ENCODE measurements at places on chromosomes 2 and 18. TPM values are rescaled to one million over a fixed set of nuclear protein-coding genes. Genes with fewer than 3 reads are reported as not detected.

The TNP1 gene
- polyA plus RNA-seq, result not detected

The GLI2 gene
- polyA plus RNA-seq, result 10.8 TPM

The CNGA3 gene
- 0.57 TPM for polyA plus RNA-seq

The PSMA8 gene
- polyA plus RNA-seq, result not detected

The CCDC85A gene
- polyA plus RNA-seq, result 6.1 TPM

The DSG2 gene
- polyA plus RNA-seq, result 3.8 TPM

The FEV gene
- 0.58 TPM for polyA plus RNA-seq

The ARHGEF4 gene
- polyA plus RNA-seq, result 7.4 TPM

The LHCGR gene
- 0.25 TPM for polyA plus RNA-seq

The ZBTB7C gene
- polyA plus RNA-seq, result 5.8 TPM

The CRYGD gene
- polyA plus RNA-seq, result not detected

The SOS1 gene
- 29.8 TPM for polyA plus RNA-seq

The HNMT gene
- 26.9 TPM for polyA plus RNA-seq

The APOB gene
- polyA plus RNA-seq, result 0.06 TPM

DNA sequence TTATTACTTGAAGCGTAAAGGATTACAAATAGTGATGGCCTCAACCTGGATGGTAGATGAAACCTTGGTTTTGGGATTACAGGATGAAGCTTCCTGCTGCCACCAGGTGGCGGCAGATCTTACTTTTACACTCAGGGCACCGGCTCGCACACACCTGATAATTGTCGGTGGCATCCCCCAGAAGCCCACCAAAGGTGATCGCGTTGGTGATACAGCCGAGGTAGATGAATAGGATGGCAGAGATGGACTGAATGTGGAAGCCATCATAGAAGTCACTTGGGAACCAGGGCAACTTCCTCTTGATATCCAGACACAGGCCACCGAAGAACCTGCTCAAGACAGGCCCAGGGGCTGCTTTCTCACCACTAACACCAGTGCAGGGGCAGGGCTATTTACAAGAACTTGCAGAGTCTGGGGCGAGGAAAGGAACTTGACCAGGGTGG is 51.8 kb downstream of the MTHFD2 start:
- DNase-seq, result peak; percentile 48

DNA sequence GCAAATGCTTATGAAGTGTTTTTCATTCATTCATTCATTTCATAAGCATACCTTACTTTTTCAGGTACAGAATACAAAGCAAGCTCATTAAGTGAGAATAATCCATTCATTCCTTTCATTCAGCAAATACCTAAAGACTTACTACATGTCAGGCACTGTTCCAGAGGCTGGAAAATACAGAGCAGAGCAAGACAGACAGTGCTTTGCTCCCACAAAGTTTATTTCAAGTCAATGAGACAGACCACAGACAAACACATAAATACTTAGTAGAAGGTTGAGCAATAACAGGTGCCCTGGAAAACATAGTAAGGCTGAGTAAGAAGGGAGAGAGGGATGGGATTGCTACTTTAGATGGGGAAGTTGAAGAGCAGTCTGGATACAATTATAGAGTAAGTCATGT is 309.8 kb downstream of the C1D start:
- DNase-seq, result no peak

GRCh38 chr2:178764097-178764496 is 43.1 kb downstream of the TTN start:
- no peak for DNase-seq

DNA sequence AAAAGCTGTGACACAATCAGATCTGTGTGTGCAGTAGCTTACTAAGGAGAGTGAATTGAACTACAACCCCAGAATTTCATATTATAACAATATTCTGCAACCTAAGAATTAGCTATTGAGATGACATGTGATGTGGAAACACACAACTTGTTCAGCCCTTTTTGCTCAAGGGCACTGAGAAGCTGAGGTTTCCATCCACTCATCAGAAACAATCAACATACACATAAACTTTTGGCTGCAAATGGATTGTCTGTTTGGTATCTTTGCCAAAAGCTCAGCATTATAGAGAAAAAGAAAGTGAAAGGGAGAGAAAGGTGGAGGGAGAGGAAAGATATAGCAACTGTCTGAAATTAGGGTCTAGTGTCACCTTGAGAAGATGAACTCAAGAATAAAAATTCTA is 117.2 kb upstream of the KLF7 start:
- no peak for DNase-seq

- no peak for DNase-seq
Observed at GRCh38 chr2:195659114-195659513, 2.1 kb downstream of the SLC39A10 start.

DNA sequence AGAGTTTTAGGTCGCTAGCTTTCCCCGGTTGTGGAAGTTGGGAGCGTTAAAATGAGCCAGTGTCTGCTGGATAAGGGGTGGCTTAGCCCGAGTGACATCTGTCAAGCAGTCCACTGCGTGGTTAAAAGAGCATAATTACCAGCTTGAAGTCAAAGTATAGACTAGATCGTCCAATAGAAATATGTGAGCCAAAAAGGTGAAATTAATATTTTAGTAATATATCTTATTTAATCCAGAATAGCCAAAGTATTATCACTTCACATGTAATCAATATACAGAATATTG is 654 bp downstream of the COMMD1 start:
- no peak for DNase-seq

GRCh38 chr2:197516393-197516761 is 511 bp downstream of the MOB4 start:
- no peak for DNase-seq

- no peak for DNase-seq
Observed at GRCh38 chr2:43461453-43462073, 134.3 kb downstream of the THADA start.

GRCh38 chr2:218259099-218259961 is 1.5 kb upstream of the GPBAR1 start:
- DNase-seq, result no peak

- DNase-seq, result no peak
Observed at GRCh38 chr18:9753846-9754245, 45.7 kb downstream of the RAB31 start.

DNA sequence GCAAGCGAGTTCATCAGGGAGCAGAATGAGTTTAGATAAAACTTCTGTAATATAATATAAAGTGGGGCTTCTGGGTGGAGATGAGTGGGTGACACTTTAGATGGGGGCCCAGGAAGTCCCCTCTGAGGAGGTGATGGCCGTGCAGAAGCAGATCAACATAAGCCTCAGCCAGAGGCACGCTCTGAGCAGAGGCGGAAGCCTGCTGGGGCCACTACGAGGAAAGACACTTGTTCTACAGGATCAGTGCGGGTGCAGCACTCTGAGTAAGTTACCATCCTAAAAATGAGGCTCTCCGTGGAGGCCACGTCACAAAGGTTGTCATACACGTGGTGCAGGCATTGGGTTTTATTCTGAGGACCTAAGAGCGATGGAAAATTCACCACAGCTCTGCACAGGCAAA is 22.3 kb downstream of the TMEM18 start:
- no peak for DNase-seq

- DNase-seq, result peak; percentile 58
Observed at GRCh38 chr2:187842978-187843847, 289.0 kb upstream of the TFPI start.

DNA sequence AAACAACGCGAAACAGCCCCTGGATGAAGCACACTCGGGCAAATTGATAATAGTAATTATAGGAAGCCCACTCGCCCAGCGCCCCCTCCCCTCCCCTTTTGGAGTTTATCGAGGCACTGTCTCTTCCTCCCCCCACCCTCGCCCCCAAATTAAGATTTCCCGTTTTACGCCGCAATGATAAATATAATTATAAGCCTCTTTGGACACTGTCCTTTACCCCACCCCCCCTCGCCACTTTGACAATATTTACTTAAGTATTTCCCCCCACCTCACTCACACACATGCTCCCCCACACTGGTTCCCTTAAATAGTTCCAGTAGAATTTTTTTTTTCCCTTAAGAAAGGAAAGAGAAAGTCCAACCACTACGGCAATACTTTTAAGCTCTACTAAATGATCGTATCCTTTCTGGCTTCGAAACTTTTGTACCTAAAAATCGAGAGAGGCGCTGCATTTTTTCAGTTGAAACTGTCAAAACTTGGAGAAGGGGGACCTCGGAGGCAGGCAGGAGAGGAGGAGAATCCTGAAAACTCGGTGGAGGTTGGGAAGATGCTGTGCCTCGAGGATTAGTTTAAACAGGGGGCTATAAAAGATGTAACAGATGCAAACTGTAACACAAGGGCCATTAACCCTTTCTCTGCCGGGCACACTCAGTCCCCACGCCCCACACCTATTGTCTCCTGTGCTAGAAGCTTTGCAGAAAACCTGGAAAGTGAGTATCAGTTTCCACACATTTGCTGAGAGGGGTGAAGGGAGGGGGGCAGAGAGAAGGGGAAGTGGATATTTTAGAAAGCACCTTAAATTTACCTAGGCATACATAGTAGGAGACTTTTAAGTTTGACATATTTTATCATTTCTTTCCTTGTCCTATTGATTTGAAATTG is 1.8 kb downstream of the ZEB2 start:
- DNase-seq, result no peak

DNA sequence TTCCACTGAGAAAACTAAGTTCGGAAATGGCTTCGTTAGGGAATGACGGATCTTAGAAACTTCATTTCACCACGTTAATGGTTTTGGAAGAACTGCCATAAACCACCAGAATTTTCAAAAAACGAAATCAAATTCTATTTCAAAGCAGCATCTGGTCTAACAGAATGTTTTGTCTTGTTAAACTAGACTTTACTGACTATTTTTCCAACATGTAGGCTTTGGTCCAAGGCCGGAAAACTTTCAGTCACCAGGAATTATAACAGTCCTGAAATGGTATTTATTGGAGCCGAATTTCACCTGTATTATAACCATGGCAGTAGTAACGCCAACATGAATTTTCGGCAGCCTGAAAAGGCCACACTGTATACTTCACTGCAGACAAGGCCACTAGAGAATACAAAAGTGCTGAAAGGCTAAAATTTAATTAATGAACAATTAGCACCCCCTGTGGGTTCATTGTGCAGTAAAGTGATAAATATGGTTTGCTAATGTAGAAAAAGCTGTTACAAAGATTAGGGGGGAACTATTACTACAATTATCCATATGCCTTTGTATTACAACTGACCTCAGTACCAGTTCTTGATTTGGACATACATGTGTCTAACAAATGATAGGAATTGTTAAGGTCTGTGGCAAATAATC is 116.4 kb downstream of the ZNF521 start:
- DNase-seq, result no peak

DNA sequence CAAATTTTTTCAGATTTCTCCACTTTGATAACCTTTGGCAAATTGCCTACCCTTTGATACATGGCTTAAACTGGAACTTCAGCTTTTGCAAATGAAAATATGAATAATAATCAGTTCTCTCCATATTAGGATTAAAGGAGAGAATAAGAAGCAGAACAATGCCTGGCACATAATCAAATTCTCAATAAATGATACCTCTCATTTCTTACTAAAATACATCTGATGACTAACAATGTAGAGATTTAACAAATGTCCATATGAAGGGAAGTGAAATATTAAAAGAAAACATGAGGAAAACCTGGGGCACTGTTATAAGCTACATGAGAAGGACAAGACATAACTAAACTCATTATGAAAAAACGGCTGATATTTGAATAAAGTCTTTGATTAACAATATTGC is 1103.6 kb downstream of the LRP1B start:
- no peak for DNase-seq

DNA sequence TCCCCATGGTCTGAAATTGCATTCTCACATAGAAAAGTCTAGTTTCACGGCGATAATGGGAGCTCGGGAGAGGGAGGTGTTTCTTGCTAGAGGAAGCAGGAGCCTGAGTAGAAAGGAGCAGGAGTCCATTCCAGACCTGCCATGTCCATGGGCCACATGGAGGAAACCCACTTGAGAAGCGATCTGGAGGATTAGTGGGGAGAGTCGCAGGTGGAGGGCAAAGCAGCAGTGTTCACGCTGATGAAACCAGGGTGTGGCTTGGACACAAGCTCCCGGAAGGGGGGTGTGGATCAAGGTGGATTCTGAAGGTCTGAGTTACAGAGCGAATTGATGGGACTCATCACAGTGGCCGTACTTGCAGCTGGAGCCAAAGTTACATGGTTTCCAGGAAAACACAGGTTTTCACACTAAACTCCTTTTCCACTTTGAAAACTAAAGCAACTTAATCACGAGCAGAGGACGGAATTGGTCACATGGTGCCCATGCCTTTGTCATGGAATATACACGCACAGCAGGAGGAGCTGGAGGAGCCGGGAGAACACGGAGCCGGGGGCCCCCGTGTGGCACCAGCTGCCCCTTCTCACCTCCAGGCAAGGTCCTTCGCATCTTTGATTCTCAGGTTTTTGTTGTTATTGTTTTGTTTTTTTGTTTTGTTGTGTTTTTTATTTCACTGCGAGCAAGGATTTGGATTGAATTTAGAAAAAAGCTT is 255.1 kb upstream of the MYT1L start:
- no peak for DNase-seq

GRCh38 chr18:31065036-31065773 is 22.7 kb upstream of the DSC3 start:
- DNase-seq, result no peak

GRCh38 chr2:17626986-17627385 is 86.5 kb downstream of the VSNL1 start:
- DNase-seq, result no peak

- DNase-seq, result no peak
Observed at GRCh38 chr2:223215254-223215516, 163.2 kb downstream of the KCNE4 start.

All from hindlimb muscle (tissue), 1 donor.